ENCODE measurements at places on chromosomes 2 and 18.

- H3K4me1 ChIP-seq = no peaks in the 10 kb centered on the region
- DNase-seq = no peak
- H3K27ac ChIP-seq = no peak overlapping the region
- no peaks in the 10 kb centered on the region for H3K36me3 ChIP-seq
- H3K27me3 ChIP-seq = no peaks in the 10 kb centered on the region
Measured at GRCh38 chr2:16777123-16777870, 111.7 kb upstream of the CYRIA start.

DNA sequence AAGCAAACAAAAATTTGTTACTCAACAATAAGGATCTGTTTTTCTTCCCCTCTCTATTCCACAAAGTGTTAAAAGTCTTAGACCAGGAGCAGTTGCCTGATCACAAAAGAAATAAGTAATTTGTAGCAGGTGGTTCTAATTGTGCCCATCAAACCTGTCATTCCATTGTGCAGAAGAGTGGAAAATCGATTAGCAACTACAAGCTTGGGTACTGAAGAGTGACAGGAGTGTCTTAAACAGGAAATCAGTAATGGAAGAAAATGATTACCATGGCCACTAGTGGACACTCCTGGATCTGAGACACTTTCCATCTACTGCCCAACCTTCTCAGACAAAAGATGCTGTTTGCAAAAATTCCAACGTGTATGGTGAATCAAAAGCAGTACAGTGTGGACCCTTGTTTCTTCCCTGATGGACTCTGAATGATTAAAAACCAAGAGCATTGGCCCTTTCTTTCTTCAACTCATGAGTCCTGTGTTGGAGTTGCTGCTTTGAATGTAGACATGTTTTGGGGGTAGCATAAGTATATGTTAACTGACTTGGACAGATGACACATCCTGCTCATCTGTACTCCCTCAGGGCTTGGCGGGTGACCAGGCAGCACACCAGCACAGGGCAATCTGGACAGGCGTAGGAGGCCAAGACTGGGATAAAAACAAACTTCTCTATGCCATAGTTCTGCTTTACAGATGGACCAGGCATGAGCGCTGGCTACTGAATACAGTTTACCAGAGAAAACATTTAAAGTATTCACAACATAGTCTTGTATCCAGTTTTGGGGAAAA lies 51.9 kb downstream of the PLA2R1 start:
- no peak for DNase-seq
- H3K27me3 ChIP-seq = peaks cover 4% of the 10 kb centered on the region
- H3K4me3 ChIP-seq = no peak overlapping the region
- H3K36me3 ChIP-seq = no peaks in the 10 kb centered on the region

DNA sequence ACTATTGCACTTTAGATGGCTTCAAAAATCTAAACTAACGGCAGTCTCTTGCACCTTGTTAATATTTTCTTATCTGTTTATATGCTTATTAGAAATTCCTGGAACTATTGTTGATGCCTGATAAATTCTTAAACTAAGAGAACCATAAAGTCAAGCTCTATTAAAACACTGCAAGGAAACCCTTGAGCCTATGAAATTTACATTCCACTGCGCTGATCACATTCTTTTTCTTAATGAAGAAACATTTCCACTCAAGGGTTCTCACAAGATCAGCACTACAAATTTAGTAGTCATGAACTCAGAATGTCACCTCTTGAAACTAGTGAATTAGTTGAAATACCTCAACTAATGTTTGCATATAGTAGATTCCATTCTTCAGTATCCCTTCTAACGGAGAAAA lies 331.8 kb upstream of the SLC8A1 start:
- H3K27me3 ChIP-seq = no peaks in the 10 kb centered on the region
- H3K4me3 ChIP-seq = no peak overlapping the region
- H3K4me1 ChIP-seq = no peaks in the 10 kb centered on the region
- H3K36me3 ChIP-seq = no peaks in the 10 kb centered on the region
- no peak for DNase-seq
- no peak overlapping the region for H3K27ac ChIP-seq

GRCh38 chr2:240615820-240616547 lies 9.3 kb upstream of the GPR35 start:
- H3K27me3 ChIP-seq = no peaks in the 10 kb centered on the region
- H3K36me3 ChIP-seq = no peaks in the 10 kb centered on the region
- H3K4me1 ChIP-seq = peaks cover 10% of the 10 kb centered on the region
- H3K4me3 ChIP-seq = no peak overlapping the region

DNA sequence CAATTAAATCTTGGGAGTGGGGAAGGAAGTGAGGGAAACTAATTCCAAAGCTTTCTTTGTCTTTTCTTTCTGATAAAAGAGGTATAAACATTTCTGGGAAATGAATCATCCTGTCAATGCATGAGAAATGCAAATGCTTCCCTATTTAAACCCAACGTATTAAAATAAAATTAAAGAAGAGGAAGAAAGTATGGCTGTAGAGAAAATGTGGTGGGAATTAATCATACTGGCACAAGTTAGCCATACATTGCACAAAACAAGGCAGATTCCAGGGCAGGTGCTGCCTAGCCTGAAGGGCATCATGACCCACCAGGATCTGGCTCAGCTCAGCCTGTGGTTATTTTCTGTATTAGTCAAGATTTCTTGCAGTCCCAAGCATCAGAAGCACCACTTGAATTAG lies 338.0 kb downstream of the NYAP2 start:
- no peak overlapping the region for H3K27ac ChIP-seq
- H3K36me3 ChIP-seq = no peaks in the 10 kb centered on the region
- no peak for DNase-seq
- no peaks in the 10 kb centered on the region for H3K4me1 ChIP-seq
- H3K4me3 ChIP-seq = no peak overlapping the region

DNA sequence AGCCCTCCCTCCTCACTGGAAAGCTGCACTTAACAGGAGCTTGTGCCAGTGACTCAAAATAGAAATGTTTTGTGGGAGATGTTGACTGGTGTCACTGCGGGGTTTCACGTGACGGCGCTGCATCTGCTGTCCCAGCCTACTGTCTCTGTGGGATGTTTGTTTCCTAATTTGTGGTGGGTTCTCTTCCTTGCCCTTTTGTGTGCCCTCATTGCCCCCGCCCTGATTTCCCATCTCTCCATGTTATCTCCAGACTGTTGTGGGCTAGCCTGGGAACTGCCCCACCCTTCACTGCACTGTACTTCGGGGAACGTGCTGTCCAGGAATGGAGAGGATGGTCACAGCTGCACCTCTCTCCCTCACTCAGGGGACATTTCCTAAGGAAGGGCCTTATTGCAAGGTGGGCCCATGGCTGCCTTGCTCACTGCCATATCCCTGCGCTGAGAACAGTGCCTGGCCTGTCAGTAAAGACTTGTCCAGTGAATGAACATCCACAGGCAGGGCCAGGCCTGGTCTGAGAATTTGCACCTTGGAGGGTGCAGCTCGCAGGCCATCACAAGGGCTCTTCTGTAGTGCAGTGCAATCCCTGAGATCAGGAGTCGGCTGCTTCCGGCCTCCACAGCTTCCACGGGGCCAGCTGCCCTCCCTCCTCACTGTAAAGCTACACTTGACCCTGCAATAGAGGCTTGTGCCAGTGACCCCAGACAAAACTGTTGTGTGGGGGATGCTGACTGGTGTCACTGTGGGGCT lies 18.1 kb downstream of the ZAP70 start:
- H3K4me3 ChIP-seq = no peak overlapping the region
- DNase-seq = no peak
- no peak overlapping the region for H3K27ac ChIP-seq
- peaks cover 94% of the 10 kb centered on the region for H3K36me3 ChIP-seq

DNA sequence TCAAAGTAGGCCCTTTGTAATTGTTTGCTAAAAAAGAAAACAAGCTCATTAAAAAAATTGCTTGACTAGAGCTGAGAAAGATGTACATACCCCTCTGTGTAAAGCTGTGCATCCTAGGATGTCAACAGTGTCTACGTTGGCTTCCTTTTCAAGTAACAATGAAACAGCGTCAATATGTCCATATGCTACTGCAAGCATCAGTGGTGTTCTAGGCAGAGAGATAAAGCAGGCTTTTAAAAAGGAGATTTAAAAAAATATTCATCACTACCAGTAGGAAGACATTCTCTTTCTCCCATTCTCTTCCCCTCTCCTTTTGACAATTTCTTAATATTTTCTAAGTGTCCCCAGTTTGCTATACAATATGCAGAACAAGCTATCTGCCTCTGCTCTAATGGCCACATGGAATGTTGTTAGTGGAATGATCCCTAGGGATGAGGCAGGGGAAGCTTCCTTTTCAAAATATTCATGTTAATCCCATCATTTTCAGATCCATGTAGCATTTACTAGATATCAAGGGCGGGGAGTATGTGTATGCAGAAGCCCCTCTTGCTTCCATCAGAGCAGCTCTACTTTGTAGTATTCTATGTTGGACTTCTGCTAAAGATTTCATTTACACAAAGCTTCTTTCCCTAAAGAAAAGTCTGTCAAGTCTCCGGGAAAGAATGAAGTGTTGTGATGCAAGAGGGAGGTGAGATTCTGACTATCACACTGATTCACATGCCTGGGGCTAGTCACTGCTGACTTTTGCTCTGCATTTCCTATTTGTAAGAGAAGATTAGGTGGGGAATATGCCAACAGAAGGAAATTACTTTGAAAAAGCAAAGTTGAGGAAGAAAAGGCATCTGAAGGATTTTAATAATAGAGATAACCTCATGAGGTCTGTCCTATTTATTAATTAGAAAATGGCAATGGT lies 81.5 kb upstream of the PGAP1 start:
- peaks cover 72% of the 10 kb centered on the region for H3K36me3 ChIP-seq
- DNase-seq = no peak
- no peaks in the 10 kb centered on the region for H3K27me3 ChIP-seq

DNA sequence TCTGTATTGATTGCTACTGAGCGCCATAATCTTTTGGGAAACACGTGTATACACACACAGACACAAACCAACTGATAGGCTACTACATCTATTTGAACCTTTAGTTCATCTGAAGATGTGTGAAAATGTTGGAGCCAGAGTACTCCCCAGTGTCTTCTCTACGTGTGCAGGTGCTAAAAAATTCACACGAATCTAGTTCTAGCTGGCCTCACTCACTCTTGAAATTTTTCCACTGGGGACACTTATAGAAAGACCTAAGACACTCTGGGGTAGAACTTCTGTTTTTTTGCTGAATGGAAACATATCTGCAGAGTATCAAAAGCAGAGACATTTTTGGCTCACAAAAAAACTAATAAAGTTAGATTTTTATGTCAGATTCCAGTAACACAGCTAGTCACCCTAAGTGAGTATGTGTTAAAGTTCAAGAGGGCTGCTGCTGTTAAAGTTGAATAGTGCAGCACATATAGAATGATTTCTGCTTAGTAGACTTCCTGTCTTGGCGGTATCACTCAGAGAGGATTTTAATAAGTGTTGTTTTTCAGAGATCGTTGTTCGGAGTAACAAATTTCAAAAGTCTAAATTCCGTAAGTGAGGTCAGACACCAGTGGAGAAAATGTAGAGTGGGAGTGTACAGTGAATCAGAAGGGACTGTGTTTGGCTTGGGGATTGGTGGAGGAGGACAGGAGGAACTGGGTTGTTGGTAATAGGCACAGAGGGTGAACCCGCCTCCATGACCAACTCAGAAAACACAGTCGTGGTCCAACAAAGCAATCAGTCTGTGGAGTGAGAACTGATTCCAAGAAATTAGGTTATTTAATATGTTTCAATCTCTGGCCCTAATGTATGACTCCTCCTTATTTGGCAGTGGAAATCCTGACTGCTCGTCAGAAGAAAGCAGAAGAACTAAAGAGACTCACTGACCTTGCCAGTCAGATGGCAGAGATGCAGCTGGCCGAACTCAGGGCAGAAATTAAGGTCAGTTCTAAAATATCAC lies 43.1 kb downstream of the KCTD18 start:
- H3K27ac ChIP-seq = peak overlapping the region; percentile 46
- peaks cover 18% of the 10 kb centered on the region for H3K4me1 ChIP-seq
- DNase-seq = peak; percentile 11
- peak overlapping the region; percentile 31 for H3K4me3 ChIP-seq
- H3K36me3 ChIP-seq = no peaks in the 10 kb centered on the region

DNA sequence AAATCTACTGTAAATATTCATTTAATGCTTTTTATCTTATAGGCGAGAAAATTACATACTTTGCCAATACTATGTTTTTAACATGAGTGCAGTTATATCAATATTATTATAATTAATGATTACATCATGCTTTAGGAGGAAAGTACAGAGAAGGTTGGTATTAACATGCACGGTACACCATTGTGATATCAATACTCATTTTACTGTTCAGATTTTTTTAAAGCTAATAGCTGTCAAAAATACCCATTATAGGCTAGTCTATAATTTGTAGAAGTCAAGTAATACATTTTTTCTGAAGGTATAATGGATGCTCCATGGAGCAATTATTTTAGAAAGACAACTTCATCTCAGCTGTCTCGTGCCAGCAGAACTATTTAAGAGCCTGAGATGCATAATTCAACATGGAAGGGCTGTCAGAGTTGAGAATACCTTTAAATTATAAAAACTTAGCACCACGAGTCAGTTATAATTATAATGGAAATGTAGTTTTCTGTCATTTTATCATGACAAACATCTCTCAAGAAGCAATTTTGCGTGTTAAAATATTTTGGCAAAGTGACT lies 1641.7 kb upstream of the ACVR2A start:
- no peaks in the 10 kb centered on the region for H3K4me1 ChIP-seq
- H3K27ac ChIP-seq = no peak overlapping the region
- H3K27me3 ChIP-seq = no peaks in the 10 kb centered on the region
- no peaks in the 10 kb centered on the region for H3K36me3 ChIP-seq

- H3K36me3 ChIP-seq = peaks cover 73% of the 10 kb centered on the region
- H3K27ac ChIP-seq = peak overlapping the region; percentile 21
- H3K4me3 ChIP-seq = no peak overlapping the region
- no peak for DNase-seq
- no peaks in the 10 kb centered on the region for H3K27me3 ChIP-seq
- H3K4me1 ChIP-seq = peaks cover 16% of the 10 kb centered on the region
Measured at GRCh38 chr2:233258211-233258610, 6.7 kb downstream of the ATG16L1 start.

DNA sequence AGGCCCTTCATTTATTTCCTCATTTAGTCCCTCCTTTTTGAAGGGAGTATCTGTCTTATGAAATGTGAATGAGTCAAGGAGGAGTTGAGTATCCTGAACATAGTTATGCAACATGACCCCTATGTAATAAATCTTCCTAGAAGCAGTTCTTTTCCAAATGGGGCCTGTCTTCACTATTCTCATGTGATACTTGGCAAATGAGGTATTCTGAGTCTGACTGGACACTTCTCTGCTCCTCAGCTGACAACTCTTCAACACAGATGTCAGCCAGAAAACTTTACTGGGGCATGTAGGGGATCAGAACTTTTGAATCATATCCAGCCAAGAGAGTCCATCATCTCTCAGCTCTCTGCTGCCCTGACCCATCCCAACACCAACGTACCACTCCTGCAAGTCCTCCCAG lies 291.6 kb downstream of the ZNF385B start:
- no peaks in the 10 kb centered on the region for H3K36me3 ChIP-seq
- H3K4me3 ChIP-seq = no peak overlapping the region
- DNase-seq = no peak
- H3K27ac ChIP-seq = no peak overlapping the region

GRCh38 chr2:240168041-240168440 lies 27.6 kb upstream of the OTOS start:
- H3K27me3 ChIP-seq = no peaks in the 10 kb centered on the region
- no peaks in the 10 kb centered on the region for H3K4me1 ChIP-seq
- H3K27ac ChIP-seq = no peak overlapping the region
- no peaks in the 10 kb centered on the region for H3K36me3 ChIP-seq
- no peak overlapping the region for H3K4me3 ChIP-seq
- DNase-seq = no peak

- DNase-seq = no peak
- no peak within 1 kb of the TSS for H3K27ac ChIP-seq
- no peaks in the 10 kb centered on the region for H3K36me3 ChIP-seq
- H3K27me3 ChIP-seq = peaks cover 17% of the 10 kb centered on the region
- peaks cover 9% of the 10 kb centered on the region for H3K4me1 ChIP-seq
- H3K4me3 ChIP-seq = no peak within 1 kb of the TSS
Measured at GRCh38 chr2:26692279-26692896, at the start of gene KCNK3. Gene KCNK3 (plus strand): TSS chr2:26692722. CDS start chr2:26692876, 154 bp downstream.

Measured in effector memory CD4-positive, alpha-beta T cell (primary cell).